Germinal center (tissue), 1 donor: ENCODE measurements at places on chromosomes 7 and 10.

DNA sequence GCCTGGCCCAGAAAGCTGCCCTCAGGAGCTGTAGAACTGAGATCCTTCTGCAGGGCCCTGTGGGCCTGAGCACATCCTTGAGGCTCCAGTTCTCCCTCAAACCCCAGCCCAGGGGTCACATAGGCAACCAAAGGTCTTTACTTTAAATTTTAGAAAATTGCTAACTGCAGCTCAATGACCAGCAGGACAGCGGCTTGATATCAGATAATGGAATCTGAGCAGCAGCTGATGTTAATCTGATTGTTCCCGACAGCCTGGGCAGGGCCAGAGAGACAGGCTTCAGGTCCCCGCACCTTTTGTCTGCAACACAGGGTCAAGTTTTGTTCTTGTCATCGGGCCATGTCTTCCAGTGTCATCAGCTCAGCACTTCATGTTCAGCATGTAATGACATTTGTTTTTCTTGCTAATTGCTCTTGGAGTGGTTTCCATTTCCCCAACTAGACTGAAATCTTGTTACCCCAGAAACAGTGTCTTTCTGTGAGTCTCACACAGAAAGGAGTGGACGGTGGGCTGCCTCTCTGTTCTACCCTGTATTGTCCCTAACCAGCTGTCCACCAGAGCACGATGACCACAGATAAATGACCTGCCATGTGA is 91.0 kb downstream of the PAXIP1 start:
- no peak for DNase-seq

GRCh38 chr10:121048749-121049148 is 197.6 kb downstream of the WDR11 start:
- DNase-seq: no peak

DNA sequence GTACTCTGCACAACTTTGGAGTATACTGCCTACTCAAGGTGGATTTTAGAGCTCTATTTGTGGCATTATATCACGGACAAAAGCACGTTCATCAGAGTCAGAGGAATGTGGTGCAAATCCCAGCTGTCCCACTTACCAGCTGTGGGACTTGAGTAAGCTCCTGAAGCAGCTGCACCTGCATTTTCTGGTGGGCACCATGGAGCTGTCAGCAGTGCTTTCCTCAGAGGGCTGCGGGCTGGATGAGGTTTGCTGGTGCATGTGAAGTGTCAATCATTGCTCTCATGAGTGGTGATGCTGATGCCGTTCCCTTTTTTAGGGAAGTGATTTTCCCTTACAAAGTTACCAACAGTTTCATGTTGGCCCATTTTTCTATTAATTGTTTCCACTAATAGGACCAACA is 53.4 kb downstream of the EGFR start:
- no peak for DNase-seq

DNA sequence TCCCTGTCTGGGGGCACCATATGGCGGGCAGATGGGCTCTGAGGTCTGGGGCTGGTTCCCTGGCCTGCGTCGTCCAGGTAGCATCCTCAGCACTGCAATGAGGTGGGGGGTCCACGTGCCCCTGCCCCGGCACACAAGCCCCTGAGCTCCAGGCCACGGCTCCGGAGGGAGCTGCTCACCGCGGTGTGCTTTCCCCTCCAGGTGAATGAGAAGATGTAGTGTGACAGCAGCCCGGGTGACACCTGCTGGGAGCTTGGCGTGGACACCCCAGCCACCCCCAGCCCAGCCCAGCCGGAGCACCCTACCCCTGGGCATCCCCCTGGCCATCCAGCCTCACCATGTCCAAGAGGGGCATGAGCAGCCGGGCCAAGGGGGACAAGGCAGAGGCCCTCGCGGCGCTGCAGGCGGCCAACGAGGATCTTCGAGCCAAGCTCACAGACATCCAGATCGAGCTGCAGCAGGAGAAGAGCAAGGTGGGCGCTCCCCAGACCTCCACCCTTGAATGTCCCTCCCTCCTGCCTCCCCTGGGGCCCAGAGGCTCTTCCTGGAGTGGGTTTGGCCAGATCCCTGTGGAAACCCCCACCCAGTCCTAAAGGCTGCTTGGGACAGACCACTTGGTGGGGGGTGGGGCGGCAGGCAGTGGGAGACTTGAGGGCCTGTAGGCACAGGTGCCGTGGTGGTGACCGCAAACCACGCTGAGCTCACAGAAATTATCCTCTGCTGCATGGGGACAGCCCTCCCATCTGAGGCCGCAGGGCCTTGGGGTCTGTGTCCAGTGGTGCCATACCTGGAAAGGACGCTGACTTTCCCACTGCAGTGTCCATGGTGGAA is 38.9 kb downstream of the JAKMIP3 start:
- DNase-seq: no peak

- DNase-seq: no peak
Observed at GRCh38 chr10:9010093-9010492, 955.6 kb downstream of the GATA3 start.
